ENCODE measurements at places on chromosomes 5 and 9.

GRCh38 chr9:124496075-124496449 is 11.1 kb downstream of the NR5A1 start:
- no peak for DNase-seq

DNA sequence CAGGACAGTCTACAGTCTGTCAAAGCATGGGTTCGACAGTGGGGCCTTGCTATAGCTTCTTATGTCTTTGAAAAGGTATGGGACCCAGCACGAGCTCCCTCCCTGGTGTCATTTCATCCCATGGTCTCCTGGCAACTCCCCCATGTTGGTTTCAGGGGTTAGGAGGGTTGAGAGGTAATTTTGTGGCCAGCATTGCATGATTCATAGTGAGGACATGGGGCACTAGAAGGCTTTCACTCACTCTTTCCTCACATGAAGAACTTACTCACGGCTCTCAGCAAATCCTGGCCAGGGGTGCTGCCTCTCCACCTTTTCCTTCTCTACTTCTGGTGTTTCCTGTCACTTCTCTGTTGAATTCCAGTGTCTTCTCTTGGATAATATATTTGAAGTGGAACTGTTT is 134.7 kb upstream of the TNPO1 start:
- no peak for DNase-seq

DNA sequence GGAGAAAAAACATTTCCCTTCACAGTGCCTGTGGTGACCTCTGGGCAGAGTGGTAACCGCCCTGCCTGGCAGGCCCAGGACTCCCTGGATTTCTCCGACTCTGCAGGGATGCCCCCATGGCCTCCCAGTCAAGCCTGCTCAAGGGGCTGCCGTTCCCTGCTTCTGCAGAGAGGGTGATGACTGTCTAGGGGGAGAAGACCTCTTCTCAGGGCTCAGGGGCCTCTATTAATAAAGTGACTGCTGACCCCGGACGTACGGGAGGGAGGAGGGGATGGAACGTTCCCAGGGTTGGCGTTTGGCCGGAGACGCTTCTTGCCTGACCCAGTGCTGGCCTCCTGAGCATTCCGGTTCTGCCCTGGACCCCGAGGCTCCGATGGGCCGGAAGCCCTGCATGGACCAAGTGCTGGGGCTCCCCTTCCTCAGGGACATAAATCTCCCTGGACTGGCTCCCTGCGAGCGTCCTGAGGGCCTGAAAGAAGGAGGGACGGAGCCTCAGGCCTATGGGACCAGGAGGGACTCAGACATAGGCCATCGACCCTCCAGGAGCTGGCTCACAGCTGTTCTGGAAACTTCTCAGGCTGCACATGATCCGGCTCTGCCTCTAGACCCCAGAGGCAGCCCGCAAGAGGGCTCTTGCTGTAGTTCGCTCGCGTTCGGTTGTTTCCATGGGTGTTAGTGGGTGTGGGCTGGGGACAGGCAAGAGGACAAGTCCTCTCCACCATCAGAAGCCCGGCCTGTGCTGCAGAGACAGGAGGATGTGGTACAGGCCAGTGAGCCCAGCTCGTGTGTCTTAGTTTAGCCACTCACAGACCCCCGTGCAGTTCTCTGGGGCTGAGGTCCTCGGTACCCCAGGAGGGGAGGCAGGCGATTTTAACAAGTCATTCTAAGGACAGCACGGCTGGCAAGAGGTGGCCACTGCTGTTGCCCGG is 8.1 kb upstream of the RNU6ATAC start:
- DNase-seq: no peak

DNA sequence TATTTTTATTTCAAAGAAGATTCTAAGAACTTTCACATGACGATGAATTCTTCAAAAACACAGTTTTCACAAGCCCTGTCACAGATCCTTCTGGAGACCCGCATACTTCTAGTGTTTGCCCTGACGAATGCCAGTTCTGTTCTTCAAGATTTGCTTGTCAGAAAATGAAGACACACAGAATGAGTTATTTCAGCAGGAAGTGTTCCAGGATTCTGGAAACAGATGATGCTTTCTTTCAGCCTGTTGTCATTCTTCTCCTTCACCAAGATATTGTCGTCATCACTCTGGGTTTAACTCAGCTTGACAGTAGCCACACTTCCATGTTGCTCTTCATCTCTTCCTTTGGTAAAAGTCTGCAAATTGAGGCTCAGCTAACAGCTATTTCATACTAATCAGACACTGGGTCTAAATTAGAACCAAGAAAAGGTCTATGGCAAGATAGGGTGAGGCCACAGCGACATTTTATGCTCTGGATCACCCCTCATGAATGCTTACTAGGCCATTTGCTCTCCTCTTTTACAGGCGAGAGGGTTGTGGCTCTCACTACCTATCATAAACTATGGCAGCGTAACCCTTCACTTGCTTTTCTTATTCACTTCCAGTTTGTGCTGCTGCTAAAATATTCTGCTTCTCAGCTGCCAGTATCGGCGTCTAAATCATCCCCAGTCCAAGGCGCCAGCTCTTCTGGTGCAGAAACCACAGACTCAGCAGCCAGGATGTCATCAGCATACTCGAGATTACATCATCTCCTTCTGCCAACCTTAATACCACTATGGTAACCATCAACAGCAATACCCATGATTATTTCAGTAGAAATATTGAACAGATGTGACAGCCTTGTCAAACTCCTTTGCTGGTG is 159.6 kb upstream of the TBCA start:
- DNase-seq: peak; percentile 83

- DNase-seq: no peak
Observed at GRCh38 chr5:3854188-3854821, 258.7 kb downstream of the IRX1 start.

- DNase-seq: no peak
Observed at GRCh38 chr5:153752890-153753289, 262.4 kb downstream of the GRIA1 start.

DNA sequence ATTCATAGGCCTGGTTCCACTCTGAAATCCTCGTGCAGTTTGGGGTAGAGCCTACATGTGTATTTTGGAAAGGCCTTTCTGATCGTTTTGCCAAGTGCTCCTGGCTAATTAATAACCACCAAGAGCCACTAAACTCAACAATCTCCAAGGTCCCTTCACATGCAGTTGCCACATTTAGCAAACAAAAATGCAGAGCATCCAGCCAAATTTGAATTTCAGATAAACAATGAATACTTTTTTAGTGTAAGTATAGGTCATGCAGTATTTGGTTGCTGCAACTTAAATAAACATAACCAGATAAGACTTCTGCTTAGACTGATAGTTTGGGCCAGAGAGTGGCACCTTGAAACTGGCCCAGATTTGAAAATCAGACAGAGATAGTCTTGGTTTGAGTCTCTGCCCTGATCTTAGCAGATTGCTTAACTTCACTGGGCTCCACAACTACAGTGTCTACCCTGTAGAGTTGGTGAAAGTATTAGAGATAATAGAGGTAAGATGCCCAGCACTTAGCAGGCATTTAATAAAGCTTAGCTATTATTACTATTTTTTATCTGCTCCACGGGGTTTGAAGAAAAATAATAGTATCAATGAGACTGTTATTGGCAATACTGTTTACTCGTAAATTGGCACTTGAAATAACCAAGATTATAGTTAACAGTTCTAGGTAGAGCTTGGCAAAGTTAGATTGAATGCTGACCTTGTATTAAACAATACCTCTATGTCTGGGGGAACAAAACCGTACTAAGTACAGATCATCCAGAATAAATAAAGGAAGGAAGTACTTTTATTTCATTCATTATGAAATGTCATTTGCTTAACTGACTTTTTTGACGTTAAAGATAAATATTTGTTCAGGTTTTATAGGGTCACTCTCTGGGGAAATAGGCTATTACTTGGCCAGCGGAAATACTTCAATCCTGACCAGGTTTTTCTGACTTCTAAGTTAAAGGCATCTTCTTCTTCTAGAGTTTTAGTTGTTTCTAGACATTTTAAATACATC is 274.8 kb downstream of the DOCK8 start:
- no peak for DNase-seq

DNA sequence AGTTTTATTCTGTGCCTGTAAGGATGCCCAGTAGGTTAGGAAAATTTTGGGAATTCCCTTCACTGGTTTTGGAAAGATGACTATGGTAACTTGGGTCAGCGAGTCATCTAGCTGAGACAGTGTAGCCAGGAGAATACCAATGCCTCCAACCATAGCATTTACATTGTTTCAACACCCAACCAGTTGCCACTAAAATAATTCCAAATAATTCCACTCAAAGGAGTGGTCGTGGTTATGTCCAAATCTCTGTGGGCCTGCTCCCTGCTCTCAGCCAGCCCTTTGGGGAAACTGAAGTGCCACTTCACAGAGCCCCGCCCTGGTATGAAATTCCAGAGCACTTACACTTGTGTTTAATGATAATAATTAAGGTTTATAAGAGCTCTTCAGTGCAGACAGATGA is 310.5 kb downstream of the PLK2 start:
- DNase-seq: no peak

GRCh38 chr9:89006996-89007967 is 16.0 kb downstream of the S1PR3 start:
- no peak for DNase-seq

GRCh38 chr5:85168474-85168873 is 783.8 kb upstream of the EDIL3 start:
- no peak for DNase-seq

GRCh38 chr9:78613006-78613405 is 316.1 kb downstream of the PSAT1 start:
- no peak for DNase-seq

DNA sequence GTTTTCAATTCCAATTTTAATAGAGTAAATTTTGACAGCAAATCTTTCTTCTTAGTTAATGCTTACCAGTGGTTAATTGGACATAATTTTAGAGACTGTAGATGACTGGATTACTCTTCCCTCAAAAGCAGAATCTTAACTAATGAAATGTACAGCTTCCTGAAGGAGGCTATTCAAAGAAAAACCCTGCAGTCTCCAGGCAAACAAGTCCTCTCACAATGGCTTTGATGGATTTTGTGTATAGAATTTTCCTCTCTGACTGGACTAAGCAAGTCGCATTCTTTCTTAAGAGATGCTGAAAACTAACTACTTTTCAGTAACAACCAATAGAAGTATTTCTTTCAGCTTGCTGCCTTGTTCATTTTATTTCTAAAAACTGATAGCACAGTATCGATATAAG is 35.7 kb upstream of the TMED7 start:
- DNase-seq: no peak

- DNase-seq: no peak
Observed at GRCh38 chr9:79985264-79985663, 413.5 kb downstream of the TLE4 start.

GRCh38 chr5:147918101-147918685 is 11.9 kb upstream of the C5orf46 start:
- DNase-seq: no peak

DNA sequence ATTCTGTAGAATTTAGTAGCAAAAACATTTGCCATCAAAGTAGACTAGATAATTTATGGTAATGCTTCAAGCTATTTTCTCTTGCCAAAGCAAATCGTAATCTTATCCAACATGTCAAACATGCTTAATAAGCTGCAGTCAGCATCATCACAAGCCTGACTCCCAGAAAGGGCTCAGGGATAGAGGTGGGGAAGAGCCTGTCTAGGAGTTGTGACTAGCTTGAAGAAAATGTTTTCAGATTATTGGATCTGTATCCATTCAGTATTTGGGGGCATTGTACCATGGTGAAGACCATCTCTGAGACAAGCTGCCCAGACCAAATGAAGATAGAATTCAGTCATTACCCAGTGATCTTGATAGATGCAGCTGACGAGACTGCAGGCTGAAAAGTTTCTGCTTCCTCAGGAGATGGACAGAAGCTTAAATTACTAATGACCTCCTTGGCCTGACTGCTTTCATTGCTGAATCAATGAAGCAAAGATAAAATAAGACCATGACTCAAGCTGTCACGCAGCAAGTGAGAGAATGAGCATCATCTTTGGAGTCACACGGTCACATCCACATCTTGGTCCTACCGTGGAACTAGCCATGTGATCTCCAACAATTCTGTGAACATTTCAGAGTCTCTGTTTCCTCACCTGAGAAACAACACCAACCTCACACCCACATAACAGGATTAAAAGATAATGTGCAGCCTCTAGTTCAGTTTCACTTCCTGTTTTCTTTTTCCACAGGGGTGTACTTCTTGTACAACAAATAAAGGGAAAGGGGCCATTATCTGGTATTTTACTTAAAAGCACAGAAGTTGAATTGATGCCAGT is 9.4 kb downstream of the ERAP2 start:
- DNase-seq: no peak

- DNase-seq: no peak
Observed at GRCh38 chr9:124248960-124249359, 8.8 kb upstream of the NEK6 start.

GRCh38 chr5:94175912-94176311 is 434.5 kb upstream of the POU5F2 start:
- DNase-seq: no peak

DNA sequence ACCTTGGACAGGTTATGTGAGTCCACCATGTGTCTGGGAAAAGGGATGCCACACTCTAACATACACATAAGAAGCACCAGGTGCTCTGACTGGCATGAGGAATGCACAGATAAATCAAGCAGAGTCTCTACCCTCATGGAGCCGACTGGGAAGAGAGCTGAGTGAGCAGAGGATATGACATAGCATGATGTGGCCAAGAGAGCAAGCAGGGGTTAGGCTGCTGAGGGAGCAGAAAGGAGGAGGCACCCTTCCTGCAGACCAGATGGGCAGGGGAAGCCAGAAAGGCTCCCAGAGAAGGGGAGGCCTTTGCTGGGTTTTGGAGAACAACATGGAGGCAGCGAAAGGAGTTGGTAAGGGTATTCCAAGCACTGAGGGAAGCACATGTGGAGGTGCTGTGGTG is 223.1 kb downstream of the GNA14 start:
- no peak for DNase-seq

- no peak for DNase-seq
Observed at GRCh38 chr5:159189310-159189709, 20.0 kb downstream of the RNF145 start.

DNA sequence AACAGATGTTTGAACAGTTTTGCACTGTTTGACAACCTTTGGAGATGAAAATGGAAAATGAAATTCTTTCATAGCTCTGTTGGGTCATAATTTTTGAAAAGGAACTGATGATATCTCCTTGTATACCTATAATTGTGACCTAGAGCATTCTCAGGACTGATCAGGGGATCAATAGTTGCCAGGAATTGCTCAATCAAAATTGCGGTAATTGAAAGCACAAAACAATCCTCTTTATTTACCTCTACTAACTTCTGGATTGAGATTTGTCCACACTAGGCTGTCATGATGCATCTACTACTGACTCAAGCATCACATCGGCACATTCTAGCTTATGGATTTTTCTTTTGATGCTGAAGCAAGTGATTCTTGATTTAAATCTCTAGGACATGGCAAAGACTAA is 4.1 kb upstream of the CNTLN start:
- DNase-seq: no peak

GRCh38 chr5:10655161-10655971 is 91.5 kb downstream of the ANKRD33B start:
- DNase-seq: no peak

DNA sequence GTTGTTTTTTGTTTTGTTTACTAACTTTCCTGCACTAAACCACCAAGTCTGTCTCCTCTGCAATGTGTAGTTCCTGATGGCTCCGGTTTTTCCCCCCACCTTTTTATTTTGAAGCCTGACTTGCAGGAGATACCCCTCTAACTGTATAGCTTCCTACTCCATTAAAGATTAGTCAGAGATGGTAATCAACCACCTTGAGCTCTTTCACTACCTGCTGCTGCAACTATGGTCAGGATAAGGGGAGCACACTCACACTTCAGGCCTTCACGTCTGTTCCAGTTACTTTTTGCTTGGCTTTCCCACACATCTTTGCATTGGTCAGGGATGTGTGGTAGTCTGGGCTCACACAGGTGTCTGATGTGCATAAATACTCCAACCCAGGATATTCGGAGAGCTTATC is 63.4 kb downstream of the NR6A1 start:
- no peak for DNase-seq

- peak; percentile 79 for DNase-seq
Observed at GRCh38 chr9:104991144-104991953, 63.4 kb upstream of the ABCA1 start.
